ENCODE measurements at places on chromosomes 7 and 10.

DNA sequence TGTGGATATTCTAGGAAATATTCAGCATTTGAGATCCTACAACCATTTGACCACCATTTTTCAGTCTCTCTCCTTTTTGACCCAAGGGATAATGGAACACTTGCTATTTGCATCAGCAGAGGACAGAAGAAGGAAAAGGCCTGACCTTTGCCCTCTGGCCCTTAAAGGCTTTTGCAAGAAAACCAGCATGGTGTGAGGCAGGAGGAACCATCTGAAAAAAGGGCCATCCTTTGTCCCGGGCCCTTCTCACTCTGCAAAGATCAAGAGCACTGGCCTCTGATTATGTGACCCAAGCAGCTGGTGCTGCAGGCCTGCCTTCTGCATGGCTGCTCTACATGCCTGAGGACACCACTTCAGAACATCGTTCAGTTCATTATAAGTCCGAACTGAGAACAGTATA lies 133.3 kb upstream of the STK17A start:
- no peak for DNase-seq

- no peak for DNase-seq
Observed at GRCh38 chr10:32888161-32888927, 69.7 kb downstream of the ITGB1 start.

GRCh38 chr10:128972036-128972405 lies 495.0 kb upstream of the MGMT start:
- DNase-seq = no peak

- no peak for DNase-seq
Observed at GRCh38 chr7:127391591-127392181, 822 bp downstream of the ZNF800 start.

DNA sequence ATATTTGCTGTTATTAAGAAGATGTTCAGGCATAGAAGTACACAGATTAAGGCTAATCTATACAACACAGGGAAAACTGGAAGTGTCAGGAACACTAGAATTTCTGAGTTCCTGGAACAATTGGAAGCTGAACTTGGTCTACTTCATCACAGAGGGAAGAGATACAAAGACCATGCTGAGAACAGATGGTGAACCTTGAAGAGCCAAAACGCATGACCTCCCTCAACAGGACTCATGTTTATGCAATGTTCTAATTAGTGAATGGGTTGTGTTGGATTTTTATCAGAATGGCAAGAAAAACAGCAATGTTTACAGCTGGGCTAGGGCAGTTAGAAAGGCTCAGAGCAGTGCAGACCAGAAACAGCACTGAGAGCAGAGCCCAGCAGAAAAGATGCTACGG lies 94.9 kb downstream of the SFMBT2 start:
- no peak for DNase-seq

DNA sequence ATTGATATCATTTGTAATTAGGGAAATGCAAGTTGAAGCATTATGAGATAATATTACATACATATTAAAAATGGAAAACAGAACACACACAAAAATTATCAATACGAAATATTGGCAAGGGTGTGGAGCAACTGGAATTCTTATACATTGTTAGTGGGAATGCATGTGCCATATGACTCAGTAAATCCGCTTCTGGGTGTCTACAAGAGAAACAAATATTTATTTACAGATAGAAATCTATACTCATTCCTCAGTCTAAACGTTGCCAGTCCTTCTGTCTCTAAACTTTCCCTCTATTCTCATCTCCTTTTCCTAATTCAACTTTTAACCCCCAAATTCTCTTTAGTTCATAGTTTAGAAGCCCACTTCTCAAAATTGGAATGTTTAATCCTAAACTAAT lies 170.4 kb upstream of the LRRTM3 start:
- no peak for DNase-seq

GRCh38 chr10:129032372-129033313 lies 434.4 kb upstream of the MGMT start:
- no peak for DNase-seq

GRCh38 chr7:94486216-94486615 lies 23.4 kb upstream of the CASD1 start:
- DNase-seq = no peak

DNA sequence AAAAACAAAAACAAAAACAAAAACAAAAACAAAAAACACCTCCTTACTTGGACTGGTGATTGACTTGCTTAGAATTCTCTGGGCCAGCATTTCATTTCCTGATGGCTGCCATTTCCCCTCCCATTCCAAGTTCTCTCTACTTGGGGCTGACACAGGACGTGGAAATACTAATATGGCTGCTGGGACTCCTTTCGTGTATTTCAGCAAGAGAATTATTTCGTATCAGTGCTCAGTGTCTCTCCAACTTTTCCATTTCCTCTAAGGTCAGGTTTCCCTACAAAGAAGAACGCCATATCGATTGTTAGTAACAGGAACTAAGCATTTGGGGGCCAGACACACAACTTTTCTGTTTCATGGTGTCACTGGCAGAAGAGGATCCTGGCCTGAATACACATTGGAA lies 22.5 kb upstream of the VAX1 start:
- no peak for DNase-seq

DNA sequence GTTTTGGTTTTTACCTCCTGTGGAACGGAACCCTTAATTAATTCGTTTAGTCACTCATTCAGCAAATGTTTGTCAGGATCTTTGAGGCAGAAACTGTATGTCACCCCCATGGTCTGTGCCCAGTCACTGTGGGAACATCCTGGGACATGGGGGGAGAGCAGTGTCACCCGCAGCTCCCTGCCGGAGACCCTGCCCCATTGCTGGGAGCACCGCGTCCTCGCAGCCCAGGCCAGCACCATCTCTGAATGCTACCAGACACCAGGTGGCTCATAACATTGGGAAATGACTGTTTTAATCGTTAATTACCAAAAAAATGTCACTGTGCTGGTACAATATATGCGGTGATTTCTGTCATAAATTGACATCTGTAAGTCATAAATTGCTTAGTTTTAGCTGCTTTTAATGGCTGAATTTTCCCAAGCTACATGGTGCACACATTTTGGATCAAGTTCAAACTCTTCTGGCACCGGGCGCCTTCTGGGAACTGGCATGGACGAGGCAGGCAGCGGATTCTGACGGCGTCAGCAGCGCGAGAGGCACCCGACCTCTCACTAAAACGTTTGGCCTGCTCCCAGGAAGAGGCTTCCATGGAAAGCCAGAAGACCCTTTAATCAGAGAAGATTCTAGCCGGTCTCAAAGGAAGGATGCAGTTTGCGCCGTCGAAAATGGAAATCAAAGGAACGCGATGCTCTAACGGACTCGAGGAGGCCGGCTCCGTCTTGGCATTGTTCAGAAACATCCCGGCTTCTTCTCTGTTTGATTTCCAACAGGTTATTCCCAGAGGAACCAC lies 184.2 kb downstream of the ADARB2 start:
- no peak for DNase-seq

DNA sequence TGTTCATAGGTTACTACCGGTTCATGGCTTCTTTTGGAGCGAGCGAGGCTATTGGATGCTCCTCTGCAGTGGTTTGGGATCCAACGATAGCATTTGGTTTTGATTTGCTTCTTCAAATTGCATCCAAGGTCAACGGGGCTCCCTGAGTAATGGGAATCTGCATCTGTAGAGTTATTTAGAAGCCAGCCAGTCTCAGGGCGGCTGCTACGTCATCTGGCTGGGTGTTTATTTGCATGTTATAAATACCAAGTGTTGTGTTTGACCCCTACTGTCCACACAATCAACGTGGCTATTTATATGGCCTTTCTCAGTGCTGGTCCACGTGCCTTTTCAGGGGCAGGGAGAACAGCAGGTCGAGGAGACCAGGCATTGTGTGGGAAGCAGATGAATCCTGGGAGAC lies 137.7 kb downstream of the PRPF18 start:
- no peak for DNase-seq

DNA sequence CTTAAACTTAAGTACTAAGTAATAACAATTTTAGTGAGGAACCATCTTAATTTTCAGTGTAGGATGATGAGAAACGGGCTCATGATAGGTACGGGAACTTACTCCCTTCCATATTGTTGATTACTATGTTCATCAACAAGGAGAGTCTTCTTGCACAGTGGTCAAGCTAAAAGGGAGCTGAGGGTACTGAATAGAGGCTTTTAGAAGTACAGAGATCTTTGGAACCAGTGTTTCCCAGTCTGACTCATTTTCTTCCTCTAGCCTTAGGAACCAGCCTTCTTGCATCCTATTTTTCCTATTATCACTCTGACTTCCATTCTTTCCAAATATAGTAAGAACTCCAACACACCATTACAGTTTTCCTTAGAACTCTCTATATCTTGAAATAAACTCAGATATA lies 17.6 kb upstream of the SEMA3D start:
- DNase-seq = no peak

- no peak for DNase-seq
Observed at GRCh38 chr10:131746241-131746711, 154.5 kb upstream of the PPP2R2D start.

DNA sequence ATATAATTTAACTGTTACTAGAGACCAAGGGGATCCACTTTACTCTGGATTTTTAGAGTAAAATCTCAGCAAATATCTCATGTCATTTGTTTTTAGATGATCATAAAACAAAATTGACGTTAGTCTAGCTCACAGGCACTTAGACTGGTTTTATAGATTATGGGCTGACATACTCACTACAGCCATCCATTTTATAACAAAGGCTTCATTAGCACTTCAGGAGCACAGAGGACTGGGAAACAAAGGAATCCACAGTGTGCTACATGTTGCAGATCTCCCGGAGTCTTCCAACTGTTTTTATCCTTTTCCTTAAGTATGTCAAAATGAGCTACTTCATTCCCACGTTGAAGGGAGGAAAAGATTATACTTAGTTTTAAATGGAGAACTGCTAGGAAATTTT lies 15.9 kb upstream of the SCRN1 start:
- no peak for DNase-seq

DNA sequence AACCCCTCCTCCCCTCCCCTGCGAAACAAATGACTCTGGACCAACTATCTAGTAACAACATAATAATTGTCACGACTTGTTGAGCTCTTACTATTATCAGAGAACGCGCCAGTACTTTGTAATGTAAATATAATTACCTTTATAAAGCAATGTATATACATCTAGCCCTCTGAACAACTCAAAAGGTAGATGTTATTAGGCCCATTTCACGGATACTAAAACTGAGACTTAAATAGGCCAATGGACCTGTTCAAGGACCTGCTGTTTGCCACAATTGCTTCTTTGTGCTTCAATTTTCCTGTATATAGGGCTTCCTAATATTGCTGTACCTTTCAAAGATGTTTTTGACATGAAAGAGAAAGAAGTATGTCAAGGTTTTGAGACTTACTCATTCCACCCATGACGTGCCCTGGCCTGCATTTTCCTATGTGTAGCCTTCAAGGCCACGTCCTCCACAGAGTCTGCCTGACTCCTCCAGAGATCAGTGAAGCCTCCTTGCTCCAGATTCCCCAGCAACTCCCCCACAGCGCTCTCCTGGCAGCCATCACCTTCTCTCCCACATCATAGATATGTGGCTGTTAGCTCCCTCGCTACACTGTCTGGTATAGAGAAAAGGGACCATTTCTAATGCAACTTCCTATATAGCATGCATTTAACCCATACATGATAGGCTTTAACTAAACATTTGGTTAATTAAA lies 156.6 kb downstream of the SKIDA1 start:
- DNase-seq = no peak

GRCh38 chr10:4059471-4060138 lies 274.6 kb upstream of the KLF6 start:
- no peak for DNase-seq

- no peak for DNase-seq
Observed at GRCh38 chr10:29725133-29725720, 90.5 kb upstream of the SVIL start.

DNA sequence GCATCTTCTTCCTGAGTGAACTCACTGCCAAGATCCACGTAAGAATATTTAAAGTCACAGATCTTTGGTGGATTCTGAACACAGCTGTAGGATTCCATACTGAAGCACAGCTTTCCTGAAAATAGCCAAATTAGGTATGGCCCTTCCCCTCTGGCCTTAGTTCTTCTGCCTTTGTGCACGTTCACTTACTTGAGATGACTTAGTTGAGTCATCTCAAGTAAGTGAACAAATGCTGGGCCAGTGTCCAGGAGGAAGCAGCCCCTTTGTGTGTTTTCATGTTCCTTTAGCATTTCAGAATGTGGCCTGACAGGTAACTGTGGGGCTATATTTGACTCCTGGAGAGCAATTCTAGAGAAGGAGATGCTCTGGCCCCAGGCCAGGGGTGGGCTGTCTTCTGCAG lies 51.5 kb downstream of the CCNY start:
- no peak for DNase-seq

Measured in HepG2 (cell line).